ENCODE measurements at places on chromosomes 1 and 21.

- no peak for DNase-seq
These were observed 1.7 kb downstream of the EPHA2 start for GRCh38 chr1:16153999-16154673.

GRCh38 chr1:116375887-116376728 lies 3.1 kb downstream of the ATP1A1 start:
- DNase-seq: peak; percentile 66

DNA sequence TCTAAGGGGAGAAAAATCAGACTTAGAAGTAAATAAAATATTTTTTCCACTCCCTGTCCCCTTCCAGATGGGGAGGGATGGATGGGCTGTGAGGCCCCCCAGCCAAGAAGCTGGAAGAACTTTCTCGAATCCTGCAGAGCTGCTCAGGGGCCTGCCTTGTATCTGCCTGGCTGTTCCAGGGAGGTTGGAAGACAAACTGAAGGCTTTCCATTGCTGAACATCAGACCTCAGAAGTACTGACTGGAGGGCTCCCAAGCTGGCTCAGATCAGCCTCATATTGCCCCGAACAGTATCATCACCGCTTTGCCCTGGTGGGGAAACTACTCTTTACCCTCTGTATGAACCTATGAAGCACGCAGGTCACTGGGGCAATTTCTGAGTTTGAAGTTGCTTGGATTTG lies 12.4 kb upstream of the F3 start:
- DNase-seq: no peak

DNA sequence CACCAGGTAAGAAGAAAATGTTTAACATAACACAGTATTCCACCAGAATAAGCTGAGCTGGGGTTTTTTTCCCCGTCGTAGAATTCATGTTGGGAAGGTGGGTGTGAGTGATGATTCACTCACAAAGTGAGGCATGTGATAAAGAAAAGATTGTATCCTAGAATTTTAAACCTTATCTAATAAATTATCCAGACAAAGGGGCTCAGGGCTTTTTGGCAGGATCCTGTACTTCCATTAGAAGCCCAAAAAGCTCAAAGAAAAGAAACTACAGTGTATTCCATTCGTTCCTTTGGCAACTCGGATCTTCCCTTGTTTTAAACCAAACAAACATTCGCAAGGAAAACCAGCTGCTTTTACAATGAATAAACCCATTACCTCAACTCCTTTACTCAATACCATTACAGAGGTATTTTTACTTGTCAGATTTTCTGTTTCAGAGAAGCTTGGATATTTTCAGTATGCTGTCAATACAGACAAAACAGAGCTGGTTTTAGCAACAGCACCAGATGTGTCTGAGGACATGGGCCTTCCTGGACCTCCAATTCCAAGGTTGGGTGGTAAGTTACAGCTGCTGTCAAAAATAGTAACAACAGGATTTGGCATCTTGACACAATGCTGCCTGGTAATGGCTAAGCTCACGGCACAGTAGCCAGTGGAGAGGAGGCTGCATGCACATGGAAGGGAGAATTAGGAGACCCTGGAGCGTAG lies 159.9 kb upstream of the RUNX1 start:
- DNase-seq: no peak

- no peak for DNase-seq
These were observed 50.5 kb downstream of the DMAP1 start for GRCh38 chr1:44263568-44264450.

DNA sequence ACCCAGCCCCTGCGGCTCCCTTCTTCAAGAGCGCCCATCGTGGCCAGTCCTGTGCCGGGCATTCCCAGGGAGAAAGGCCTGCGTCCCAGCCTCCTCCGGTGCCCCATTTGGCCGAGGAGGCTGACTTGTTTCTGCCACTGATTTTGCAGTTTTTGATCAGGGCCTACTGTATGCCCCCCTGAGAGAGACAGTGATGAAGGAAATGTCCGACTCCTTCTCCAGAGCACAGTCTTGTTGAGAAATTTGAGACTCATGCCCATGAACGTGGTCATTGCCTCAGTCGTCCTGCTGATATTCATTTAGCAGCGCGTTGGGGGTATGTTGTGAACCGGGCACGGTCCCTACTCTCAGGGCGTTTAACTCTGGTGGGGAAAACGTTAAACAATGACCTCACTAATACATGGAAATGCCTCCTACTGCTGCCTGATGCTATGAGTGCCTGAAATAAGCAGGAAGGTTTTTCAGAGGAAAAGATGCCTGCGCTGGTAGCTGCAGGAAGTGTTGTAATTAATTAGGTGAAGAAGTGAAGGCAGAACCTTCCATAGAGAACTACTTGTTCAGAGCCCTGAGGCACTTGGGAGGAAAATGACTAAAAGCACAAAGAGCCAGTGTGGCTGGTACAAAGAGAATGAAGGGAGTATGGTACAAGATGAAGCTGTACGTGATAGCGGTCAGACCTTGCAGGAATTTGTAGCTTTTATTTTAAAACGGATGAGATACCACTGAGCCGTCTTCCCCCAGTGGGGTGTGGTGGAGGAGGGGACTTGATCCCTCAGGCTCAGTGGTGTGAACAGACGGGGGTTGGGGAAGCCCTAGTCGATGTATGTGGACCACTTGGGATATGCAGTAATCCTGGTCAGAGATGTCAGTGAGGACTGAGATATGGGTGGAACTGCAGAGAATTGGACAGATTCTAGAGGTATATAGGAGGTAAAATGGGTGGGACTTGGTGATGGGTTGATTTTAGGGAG lies 730 bp downstream of the ZCCHC17 start:
- DNase-seq: no peak

- no peak for DNase-seq
These were observed 40.1 kb upstream of the ERG start for GRCh38 chr21:38538353-38538752.

DNA sequence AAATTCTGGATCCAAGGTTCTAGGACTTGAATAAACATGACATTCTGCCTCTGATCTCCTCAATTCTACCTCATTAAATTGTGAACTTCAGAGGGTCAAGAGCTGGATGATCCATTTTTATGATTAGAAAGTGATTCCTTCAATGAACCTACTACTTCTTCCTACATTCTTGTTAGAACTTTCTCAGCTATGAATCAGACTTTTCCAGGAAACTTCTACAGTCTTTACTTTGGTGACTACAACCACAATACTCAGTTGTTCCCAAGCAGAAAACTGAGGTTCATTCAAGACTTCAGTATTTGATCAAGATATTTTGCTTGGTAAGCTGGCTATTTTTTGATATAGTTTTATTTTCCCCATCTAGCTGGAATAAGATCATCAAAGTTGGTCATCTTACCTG lies 51.4 kb downstream of the CDC7 start:
- DNase-seq: no peak

GRCh38 chr1:223133306-223133823 lies 9.7 kb downstream of the TLR5 start:
- no peak for DNase-seq

DNA sequence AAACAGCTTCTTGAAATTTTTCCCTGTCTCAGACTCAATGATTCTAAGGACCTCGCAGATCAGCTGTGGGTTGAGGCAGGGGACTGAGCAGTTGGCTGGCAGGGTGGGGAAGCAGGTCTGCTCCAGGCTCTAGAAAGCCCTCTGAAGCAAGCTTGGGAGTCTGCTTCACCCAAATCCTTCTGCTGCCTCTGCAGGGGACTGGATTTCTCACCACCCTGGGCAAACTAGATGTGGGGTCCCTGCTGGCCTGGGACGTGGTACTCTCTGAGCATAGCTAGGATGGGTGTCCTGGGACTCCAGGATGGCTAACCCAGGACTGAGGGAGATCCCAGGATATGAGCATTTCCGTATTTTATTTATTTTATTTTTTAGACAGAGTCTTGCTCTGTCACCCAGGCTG lies 89.3 kb downstream of the LAMC2 start:
- DNase-seq: no peak

DNA sequence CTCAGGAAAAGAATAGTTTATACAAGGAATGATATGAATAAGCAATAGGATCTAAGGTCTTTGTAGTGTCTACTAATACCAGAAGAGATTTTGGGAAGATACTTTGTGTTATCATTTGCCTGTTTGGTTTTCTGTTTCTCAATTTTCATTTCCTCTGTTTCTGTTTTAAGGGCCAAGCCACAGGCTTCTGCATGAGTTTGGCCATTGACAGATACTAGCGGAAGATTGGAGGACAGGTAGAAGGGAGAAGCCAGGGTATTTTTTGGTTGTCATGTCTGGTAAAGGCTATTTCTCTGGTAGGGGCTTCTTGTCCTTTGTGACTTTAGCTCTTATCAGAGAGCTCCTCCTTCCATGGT lies 51.4 kb downstream of the HS2ST1 start:
- DNase-seq: no peak

GRCh38 chr21:31682620-31683019 lies 23.1 kb downstream of the SOD1 start:
- no peak for DNase-seq

GRCh38 chr1:246506367-246506673 lies 759 bp downstream of the SMYD3 start:
- no peak for DNase-seq

DNA sequence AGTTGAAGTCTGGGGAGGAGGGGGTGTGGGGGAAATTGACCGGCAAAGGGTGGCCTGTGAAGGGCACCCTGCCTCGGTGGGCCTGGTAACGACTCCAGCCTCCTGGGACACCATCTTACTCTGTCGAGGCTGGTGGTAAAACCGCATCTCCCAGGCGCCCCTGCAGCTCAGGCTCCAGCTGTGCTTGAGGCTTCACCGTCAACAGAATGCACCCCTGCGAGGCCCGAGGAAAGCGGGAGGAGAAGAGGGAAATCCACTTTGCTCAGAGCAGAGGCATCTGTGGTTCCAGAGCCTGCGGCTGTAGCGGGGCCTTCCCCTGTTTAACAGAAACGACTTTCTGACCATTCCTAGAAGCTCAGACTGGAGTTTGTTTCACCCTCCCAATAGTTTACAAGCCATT lies 165.6 kb downstream of the NPHP4 start:
- DNase-seq: no peak

DNA sequence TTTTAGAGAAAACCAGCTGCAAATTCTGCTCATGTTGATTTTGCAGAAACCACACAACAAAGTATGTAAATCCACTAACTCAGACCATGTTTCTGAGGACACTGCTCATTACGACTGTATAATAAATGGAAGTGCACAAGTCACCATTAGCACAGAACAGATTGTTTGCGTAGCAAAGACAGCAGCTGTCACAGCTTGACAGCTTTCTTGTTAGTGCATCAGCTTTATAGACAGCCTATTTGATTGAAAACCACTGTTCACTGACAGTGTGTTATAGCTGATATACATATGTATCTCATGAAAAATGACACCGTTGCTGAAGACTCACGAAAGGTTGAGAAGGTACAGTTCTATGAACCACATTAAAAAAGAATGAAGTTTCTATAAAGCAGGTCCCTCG lies 560.2 kb upstream of the ZRANB2 start:
- DNase-seq: no peak

- no peak for DNase-seq
These were observed 1.6 kb downstream of the CD84 start for GRCh38 chr1:160577671-160578070.

- no peak for DNase-seq
These were observed 9.1 kb upstream of the RAB7B start for GRCh38 chr1:206012086-206012859.

- DNase-seq: no peak
These were observed 414.6 kb downstream of the LMO4 start for GRCh38 chr1:87743256-87743655.

DNA sequence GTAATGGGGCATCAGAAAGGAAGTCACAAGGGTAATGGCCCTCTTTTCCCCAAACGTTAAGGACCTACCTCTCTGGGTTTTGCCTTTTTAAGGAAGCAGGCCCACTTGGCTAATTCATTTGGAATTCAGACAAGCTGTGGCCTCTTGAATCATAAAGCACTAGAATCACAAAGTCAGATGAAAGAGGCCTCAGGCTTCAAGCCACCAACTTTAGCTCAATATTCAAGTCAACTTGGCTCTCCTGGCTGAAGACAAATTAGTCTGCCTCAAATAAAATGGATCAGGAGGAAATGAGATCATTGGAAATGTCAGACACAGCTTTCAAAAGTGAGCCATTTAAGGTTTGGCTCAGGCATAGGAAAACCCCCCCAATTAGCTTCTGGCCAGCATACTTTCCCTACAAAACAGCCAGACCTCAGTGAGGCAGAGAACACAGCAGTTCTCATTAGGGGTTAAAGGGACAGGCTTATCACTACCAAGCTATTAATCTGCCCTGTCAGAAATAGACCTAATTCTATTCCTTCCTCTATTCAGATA lies 34.3 kb downstream of the SLC35D1 start:
- DNase-seq: no peak

GRCh38 chr1:25065321-25065721 lies 135.2 kb upstream of the RUNX3 start:
- no peak for DNase-seq

GRCh38 chr21:25895565-25896205 lies 160.9 kb downstream of the GABPA start:
- DNase-seq: no peak

DNA sequence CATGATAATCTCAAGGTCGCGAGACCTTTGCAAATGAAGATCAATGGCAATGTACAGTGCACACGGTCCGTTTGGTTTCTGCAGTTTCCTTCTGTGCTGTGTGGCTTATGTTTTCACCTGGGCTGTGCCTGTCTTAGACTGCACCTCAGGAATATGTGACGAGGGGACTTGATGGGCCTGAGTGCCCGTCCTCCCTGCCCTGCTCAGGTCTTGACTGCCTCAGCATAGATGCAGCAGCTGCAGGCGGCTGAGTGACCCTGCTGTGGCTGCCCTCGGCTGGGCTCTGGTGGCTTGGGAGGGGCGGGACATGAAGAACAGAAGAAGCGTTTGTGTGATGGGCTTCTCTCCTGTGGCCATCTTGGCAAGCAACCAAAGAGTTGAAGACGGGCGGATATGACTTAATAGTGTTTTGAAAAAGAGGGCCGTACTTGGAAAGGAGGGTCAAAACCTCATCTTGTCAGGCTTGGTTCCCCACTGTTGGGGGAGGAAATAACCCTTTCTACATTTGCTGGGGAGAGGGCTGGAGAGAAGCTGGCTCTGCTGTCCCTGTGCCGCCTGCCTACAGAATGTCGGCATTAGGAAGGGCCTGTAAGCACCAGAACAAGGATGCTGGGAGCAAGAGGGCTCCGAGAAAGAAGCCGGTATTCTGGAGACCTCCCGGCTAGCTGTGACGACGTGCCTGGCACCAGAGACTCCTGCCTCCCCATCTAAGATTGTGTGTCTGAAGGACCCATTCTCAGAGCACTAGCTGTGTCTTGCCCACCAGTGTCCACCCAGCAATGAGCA lies 7.1 kb downstream of the MYBPHL start:
- no peak for DNase-seq

GRCh38 chr1:112395256-112395820 lies 676 bp upstream of the CTTNBP2NL start:
- no peak for DNase-seq

- no peak for DNase-seq
These were observed 85.5 kb downstream of the SYT2 start for GRCh38 chr1:202624781-202625108.

GRCh38 chr1:227884370-227885134 lies 63.2 kb downstream of the WNT9A start:
- DNase-seq: peak; percentile 48

All from activated CD8-positive, alpha-beta memory T cell treated with anti-CD3 and anti-CD28 coated beads, Interleukin-2, amount 50 U/mL, for 48 hours (primary cell).